ENCODE measurements at places on chromosomes 7 and 10. TPM values are rescaled to one million over a fixed set of nuclear protein-coding genes. Genes with fewer than 3 reads are reported as not detected.

GRCh38 chr7:51160990-51161615 is 155.5 kb downstream of the COBL start:
- peak; percentile 94 for DNase-seq

- no peak for DNase-seq
Observed at GRCh38 chr7:10780400-10780747, 193.3 kb upstream of the PHF14 start.

GRCh38 chr7:41795276-41795833 is 92.5 kb upstream of the INHBA start:
- no peak for DNase-seq

DNA sequence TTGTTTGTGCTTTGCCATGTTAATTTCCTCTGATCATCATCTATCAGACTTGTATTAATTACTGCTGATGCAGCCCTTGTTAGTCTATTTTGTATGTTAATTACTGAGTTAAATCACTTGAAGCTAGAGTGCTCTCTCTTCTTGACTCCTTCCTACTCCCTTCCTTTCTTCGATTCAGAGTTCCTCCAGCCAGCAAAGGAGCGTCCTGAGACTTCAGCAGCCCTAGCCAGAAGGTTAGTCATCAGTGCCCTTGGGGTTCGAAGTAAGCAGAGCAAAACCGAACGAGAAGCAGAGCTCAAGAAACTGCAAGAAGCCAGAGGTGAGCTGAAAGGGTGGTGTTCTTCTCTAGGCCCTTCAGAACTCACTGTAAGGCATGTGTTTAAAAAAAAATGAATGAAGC is 32.1 kb downstream of the LOXL4 start:
- peak; percentile 33 for DNase-seq

DNA sequence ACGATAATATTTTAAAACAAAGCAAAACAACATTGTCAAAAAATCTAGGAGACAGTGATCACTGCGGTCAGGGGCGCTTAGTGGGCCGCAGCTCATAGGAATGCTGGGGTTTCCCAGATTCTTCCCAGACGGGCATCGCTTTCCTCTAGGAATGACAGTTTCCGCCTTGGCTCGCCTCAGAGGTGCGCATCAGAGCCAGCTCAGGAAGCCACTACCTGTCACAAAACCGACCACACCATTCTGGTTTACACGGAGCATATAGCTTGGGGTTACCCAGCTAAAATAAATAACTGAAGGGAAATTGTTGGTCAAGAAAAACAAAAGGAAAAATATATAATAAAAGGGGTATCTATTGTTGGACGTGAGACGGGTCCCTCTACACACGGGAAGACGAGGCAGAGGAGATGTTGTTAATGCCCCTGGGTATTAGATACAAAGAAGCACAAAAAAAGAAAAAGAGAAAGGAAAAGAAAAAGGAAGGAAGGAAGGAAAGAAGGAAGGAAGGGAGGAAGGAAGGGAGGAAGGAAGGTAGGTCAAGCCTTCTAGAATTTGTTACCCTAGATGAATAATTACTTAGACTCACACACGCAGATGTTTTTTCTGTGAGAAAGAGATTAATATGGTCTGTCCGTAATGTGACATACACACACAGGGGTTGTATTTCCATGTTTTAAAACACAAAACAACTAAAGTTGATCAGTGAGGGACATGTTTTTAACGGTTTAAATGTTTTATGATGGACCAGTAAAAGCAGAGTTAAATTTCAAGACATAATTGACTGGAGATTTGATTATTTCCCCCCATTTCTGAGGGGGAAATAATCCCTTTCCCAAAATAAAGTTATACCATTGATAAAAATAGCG is 292.4 kb upstream of the NFE2L3 start:
- DNase-seq = no peak

Gene OPN1SW
- polyA plus RNA-seq = 1.9 TPM

Data from muscle of leg (tissue), 16 donors.